CD14-positive monocyte (primary cell): ENCODE measurements at places on chromosomes 12 and 14.

DNA sequence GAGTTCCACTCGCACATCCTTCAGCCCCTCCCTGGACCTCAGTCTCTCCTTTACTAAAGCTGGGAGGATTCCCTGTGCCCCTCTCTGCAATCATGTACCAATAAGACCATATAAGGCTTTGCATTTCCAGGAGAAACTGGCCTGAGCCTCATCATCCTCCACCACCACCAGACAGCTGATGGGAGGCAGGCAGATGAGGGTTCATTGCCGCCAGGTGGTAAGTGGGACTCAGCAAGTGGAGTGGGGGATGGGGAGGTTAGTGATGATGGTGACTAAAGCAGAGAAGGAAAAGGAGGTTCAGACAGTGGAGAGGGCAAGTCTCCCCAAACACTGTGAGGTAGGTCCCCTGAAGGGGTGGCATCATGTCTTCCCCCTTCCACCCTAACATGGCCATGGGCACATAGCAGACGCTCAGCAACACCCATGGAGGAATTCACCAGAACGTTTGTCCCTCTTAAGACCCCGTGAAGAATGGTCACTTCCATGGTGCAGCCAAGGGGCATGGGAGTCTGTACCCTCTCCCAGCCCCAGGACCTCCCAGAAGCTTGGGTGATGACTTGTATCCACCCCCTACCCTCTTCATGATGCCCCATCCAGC lies 4.5 kb upstream of the TNFRSF1A start:
- DNase-seq, result no peak

DNA sequence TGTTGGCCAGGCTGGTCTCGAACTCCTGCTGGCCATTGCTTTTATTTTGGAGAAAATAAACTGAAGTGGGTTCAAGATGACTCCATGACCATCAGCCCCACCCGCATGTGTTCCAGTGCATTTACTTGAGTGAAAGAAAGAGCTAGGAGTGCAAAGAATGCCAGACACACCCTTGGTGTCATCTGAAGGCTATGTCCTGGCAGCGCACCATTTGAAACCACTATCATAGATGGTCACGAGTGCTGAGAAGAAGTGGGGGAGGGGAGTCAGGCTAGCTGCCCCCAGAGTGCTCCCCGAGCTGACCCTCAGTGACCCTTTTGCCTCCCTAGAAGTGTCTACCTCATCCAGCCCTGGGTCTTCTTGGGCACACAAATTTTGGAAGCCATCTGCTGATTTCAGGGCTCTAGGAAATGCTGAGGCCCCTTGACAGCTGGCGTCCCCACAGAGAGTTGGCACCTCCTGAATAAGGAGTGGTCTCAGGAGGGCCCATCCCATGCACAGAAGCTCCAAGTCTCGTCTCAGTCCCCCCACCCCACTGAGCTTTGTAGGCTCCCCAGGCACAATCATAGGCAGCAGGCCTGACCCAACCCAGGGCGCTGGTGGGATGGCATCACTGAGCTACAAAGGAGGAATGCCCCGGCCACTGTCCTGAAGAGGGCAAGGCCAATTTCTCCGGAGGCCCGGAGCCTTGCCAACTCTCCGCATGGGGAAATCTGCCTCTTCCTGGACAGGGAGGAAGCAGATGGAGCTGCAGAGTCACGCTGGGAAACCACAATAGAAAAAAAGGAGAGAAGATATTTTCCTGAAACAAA lies 28.0 kb downstream of the PXN start:
- DNase-seq, result peak; percentile 62

GRCh38 chr12:92732216-92732615 lies 29.4 kb downstream of the PLEKHG7 start:
- DNase-seq, result no peak

DNA sequence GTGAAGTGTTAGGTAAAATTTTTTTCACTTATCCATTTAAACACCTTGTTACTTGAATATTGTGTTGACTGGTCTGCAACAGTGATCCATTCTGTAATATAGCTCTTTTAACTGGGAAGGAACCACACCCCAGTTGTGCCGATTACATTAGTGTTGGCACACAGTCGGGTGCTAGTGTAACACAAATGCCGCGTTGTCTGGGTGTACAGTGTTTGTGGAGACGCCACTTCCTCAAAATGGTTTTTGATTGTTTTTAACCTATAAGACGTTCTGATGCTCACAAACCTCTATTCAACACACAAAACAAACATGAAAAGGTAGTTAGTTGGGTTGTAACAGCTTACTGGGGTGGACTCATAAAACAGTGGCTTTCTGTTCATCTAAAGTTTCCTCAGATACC lies 48.0 kb upstream of the TRAF3 start:
- DNase-seq, result no peak

DNA sequence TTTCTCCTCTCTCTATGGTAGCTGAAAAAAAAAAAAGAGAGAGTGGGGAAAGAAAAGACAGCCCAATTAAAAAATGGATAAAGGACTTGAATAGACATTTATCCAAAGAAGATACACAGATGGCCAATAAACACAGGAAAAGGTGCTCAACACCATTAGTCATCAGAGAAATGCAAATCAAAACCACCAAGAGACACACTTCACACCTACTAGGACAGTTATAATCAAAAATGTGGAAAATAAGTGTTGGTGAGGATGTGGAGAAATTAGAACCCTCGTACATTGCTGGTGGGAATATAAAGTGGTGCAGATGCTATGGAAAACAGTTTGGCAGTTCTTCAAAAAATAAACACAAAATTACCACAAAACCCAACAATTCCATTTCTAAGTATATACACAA lies 172.4 kb upstream of the GRIN2B start:
- DNase-seq, result no peak

DNA sequence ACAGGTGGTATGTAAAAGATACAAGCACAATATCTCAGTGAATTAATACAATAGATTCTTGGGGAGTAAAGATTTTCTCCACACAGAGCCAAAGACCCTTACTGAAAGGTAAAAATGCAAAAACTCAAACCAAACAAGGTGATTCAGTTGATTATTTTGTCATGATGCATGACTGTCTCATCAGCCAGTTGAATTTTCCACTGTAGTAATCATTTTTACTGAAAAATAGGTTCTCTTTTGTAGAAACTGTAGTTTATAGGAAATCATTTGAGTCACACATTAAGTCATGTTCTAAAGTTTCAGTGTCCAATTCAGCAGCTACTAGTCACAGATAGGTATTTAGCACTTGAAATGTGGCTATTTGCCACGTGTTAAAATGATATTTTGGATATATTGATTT lies 53.6 kb downstream of the PPFIA2 start:
- DNase-seq, result no peak
